CD4-positive, alpha-beta T cell treated with Interleukin-15 for 1 hour (primary cell): ENCODE measurements at places on chromosomes 13 and 19.
A peak's percentile ranks its signal among the peaks of the same experiment; 100 is the strongest.

DNA sequence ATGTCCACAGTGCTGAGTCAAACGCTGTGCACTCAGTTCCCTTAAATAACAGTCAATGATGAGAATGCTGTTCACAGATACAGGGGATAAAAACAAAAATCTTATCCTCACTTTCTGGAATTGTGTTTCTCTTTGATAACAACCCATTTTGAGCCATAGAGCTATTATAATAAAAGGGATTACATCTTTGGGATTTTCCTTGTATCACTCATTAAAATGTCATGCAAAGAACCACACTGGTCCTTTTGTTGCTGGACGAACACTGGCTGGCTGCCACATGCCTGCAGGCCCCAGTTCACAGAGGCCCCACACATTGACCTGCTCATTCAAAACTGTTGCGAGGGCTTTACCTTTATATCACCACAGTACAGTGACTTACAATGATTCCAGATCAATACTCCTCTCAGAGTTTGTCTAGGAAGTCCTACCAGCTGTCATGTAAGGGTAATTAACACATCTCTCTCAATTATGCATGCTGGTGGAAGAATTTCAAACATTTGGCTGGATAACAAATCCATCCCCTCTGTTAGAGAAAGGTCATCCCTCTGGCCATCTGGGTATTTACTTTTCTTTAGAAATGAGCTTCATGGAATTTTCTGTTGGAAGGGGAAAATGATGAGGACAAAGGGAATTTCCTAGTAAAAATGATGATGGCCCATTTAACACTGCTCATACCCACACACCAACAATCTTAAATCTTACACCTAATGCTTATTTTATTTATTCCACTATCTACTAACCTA, 85.9 kb downstream of the MBNL2 start:
- no peak for DNase-seq

DNA sequence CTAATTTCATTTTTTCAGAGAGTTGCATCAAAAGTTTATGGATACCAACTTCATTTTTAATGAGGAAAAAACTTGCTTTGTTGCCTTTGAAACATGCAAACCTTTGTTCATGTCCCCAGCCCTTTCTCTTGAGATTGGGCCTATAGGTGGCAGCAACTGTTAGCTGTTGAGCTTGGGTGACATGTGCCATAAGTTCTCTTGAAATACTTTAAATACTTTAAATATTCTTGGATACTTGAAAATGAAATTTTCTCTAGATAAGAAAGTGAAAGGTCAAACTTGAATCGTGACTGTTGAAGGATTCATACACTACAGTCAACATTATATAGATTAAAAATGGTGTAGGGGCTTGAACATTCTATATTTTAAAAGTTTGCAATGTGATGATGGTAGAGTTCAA, 294.9 kb downstream of the NDFIP2 start:
- DNase-seq: no peak

GRCh38 chr13:20721454-20722357, 18.2 kb downstream of the IL17D start:
- no peak for DNase-seq

- DNase-seq: no peak
These were observed 82.5 kb upstream of the GPR183 start for GRCh38 chr13:99389520-99390304.

DNA sequence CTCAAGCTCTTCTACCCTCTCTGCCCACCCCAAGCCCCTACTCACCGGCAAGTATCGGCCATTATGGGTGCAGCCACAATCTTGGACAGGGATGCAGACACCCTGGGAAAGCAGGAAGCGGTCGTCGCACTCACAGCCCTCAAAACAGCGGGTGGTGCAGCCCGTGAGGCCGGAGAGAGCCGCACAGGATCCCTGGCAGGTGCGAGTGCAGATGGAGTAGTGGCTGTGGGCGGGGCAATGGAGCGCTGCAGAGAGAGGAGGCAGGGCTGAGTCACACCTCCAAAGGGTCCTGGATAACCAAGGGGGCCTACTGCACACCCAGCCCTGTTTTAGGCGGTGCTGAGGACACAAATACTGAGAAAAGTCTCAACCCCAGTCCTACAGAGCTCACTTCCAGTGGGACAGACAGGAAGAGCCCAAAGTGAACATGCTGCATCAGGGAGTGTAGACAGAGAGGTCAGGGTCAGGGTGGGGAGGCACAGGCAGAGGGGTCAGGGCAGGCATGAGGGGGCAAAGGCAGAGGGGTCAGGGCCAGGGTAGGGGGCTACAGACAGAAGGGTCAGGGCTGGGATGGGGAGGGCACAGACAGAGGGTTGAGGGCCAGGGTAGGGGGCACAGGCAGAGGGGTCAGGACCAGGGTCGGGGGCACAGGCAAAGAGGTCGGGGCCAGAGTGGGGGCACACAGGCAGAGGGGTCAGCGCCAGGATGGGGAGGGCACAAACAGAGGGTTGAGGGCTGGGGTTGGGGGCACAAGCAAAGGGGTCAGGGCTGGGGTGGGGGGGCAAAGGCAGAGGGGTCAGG, 24.2 kb upstream of the FBL start:
- no peak for DNase-seq

GRCh38 chr19:15550929-15551292, 42.6 kb downstream of the CYP4F22 start:
- no peak for DNase-seq

DNA sequence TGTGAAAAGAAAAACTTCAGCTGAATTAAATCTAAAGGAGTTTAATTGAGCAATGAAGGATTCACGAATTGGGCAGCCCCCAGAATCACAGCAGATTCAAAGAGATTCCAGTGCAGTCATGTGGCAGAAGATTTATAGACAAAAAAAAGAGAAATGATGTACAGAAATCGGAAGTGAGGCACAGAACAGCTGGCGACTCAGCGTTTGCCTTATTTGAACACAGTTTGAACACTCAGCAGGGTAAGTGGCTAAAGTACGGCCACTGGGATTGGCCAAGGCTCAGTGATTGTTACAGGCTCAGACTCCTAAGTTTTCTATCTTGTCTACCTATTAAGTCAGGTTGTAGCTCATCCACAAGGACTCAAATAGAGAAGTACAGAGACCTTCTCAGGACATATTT, 11.6 kb upstream of the CFAP97D2 start:
- DNase-seq: peak; percentile 54

GRCh38 chr19:6787393-6787792, 14.9 kb downstream of the VAV1 start:
- DNase-seq: no peak

DNA sequence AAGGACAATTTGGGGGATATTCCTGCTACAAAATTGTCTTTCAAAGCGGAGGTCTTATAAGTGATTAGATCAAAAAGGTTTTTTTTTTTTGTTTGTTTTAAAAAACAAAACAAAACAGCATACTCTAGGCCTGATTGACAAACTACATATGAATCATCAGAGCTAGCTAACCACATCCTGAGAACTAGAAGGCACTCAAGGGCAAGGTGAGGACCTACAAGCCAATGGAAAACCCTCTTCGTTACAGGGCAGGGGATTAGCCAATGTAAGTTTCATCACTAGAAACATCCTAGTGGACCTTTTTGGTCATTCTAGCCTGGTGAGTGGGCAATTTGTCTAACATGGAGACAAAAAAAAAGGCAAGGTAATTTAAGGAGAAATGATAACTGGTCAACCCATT, 428.6 kb downstream of the RFC3 start:
- no peak for DNase-seq

DNA sequence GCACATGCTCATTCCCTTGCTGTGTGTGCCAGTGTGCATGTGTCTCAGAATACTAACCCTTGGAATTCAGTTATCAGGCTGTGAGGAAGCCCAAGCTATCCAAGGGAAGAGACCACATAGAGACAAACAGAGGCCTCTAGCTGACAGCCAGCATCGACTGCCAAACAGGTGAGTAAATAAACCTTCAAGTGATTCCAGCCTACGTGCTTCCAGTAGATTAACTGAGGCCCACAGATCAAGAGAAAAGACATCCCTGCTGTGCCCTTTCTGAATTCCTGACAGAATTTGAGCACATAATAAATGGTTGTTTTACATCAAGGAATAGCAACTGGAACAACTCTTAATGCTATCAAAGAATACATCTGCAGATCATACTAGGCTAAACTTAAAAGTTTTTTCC, 17.5 kb downstream of the ZC3H13 start:
- no peak for DNase-seq

- no peak for DNase-seq
These were observed 2859.0 kb upstream of the PCDH20 start for GRCh38 chr13:64274481-64275217.

- DNase-seq: no peak
These were observed 372.7 kb downstream of the LIG4 start for GRCh38 chr13:107842562-107843180.

DNA sequence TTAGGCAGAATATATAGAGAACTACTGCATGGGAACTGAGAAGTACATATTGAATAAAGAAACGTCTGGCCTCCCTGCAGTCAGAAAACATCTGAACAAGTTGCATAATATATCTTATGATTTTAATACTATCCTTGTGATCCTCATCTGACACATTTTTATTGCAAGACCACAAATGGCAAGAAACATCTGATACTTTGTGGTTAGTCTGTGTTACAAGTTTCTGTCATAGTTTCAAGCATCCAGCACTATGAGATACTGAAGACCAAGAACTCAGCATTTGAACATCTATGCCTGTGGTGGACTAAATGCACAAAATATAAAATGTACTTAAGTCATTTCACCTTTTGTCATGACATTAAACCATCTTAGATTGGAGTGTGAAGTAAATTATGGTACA, 1175.8 kb upstream of the MIR17HG start:
- no peak for DNase-seq

DNA sequence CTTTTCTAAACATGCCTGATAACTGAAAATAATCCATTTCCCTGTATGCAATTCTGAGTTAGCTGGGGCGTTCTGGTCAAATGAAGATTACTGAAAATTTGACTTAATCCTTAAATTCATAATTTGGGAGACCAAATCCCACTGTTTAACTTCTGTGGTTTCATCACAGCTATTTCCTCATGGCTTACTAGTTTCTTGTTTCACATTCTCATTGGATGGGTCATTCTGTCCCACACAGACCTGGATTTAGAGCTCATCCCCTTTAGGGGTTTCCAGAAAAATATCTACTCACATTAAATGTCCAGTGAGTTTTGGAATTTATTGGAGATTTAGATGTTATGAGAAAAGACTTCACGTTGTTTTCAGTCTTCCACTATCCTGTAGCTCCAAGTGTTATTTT, 709.3 kb upstream of the KLHL1 start:
- no peak for DNase-seq

DNA sequence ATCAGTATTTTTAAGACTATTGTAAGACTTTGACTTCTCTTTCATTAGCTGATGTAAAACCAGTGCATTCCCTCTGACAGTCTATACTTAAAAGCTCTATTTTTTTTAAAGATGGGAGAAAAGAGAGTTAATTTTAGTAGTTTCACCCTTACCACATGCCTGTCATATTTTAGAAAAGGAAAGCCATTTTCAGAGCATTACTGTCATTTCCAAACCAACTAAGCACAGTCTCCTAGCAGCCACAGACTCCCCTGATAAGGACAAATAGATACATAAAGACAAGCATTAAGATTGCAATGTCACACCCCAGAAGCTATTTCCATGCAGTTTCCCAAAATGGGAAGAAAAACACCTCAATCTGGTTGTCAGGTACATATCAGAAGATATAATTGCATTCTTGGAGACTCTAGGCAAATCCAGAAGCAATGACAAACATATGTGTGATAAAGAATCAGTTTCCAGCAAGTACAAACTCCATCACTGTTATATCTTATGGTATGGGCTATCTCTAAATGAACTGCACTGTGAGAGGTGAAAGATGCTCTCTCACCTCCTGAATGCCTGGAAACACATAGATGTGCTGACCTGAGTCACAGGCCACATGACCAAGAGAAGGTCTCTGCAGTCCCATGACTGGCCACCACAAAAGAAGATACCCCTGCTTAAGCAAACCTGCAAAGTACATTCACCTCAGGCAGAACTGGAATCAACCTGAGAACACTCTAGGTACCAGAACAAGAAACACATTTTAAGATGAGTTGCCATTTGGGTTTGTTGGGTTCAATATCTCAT, 303.3 kb downstream of the POU4F1 start:
- no peak for DNase-seq

DNA sequence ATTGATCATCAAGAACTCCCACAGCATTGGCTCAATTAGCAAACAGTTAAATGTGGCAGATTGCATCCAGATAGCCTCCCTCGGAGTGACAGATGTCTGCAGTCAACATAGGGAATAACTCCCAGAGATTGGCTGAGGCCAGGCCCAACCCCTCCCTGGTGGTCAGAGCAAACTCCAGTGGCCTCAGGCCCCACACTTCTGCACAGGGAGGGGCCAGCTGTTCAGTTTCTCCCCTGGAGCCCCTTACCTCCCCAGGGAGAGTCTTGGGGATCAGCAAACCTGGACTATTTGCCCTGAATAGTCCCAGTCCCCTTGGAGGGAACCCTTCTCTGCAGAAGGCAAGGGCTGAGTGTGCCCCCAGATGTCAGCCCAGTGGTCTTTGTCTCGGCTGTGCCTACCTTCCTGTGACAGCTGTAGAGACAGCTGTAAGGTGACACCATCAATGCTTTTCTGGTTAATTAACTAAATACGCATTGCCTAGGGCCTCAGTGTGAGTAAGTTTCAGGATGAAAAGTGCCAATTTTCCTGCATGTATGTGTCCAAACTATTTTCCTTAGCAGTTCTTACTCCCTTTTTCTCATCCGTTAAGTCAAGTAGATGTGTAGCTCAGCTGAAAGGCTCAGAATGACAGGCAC, 102.7 kb upstream of the UQCRFS1 start:
- DNase-seq: no peak

- DNase-seq: no peak
These were observed 19.4 kb upstream of the PSG2 start for GRCh38 chr19:43101950-43102349.

DNA sequence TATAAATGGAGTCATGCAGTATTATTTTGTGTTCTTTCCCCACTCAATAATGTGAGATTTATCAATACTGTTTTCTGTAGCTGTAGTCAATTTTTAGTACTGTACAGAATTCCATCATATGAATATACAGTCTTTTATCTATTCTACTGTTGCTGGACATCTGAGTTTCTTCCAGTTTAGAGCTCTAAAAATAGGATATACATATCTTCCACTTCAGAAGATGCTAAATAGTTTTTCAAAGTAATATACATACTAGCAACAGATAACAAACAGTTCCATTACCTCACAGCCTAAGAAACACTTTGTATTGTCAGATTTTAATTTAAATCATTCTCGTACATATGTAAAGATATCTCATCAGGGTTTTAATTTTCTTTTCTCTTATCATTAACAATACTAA, 149.6 kb downstream of the UGGT2 start:
- DNase-seq: no peak
